PC-9 (cell line): ENCODE measurements at places on chromosomes 16 and 17.

DNA sequence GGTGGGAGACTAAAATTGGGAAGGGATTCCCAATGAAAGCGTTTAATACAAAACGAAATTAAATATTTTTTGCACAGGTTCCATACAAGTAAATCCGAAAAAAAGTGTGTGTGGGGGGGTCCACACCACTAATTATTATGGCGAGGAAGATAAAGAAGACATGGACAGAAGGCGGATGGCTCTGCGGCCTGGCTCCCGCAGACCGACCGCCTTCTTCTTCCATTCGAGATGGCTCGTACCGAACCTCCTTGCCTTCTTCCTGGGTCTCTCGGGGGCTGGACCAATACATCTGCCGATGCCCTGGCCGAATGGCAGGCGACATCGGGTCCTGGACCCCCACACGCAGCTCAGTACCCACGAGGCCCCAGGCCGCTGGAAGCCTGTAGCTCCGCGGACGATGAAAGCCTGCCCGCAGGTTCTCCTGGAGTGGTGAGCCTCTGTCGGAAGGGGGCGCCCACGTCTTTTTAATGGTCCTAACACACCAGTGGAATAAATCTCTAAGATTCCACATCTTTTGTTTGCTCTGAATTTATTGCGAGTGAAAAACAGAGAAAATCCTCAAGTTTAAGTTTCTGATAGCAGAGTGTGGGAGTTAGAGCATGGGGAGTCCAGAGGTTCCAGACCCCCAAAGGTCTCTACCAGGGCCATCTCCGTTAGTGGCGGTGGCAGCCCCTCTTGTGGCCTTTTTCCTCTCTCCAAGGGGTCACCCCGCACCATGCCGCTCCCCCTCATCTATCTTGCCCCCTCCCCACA lies 1.4 kb downstream of the PRAC2 start:
- peak; percentile 50 for DNase-seq

GRCh38 chr17:78239489-78239931 lies 8.1 kb downstream of the TMEM235 start:
- DNase-seq, result no peak

GRCh38 chr17:21249920-21250703 lies 3.1 kb downstream of the NATD1 start:
- DNase-seq, result no peak

- DNase-seq, result no peak
Observed at GRCh38 chr17:80905586-80906230, 85.9 kb upstream of the CHMP6 start.

DNA sequence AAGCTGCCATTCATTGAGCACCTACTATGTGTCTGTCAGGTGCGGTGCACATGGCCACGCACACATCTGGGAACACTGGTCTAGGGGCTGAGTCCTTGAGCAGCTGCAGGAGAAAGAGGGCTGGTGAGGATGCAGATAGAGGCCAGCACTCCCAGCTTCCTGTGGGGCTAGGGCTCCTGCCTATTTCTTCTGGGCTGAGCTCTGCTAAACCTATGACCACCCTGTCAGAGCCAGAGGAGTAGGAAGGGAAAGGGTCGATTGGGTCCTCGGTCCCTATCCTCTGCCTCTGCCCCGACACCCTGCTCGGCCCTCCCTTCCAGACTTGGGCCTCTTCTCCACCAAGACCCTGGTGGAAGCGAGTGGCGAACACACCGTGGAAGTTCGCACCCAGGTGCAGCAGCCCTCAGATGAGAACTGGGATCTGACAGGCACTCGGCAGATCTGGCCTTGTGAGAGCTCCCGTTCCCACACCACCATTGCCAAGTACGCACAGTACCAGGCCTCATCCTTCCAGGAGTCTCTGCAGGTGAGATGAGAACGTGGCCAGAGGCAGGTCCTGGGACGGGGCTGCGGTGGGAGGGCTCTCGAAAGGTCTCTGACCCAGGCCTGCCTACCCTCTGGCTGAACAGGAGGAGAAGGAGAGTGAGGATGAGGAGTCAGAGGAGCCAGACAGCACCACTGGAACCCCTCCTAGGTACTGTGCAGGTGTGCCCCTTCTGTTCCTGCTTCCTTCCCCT lies 4.0 kb upstream of the TMEM88 start:
- DNase-seq, result no peak

GRCh38 chr17:27647765-27648164 lies 16.8 kb downstream of the LGALS9 start:
- DNase-seq, result no peak

DNA sequence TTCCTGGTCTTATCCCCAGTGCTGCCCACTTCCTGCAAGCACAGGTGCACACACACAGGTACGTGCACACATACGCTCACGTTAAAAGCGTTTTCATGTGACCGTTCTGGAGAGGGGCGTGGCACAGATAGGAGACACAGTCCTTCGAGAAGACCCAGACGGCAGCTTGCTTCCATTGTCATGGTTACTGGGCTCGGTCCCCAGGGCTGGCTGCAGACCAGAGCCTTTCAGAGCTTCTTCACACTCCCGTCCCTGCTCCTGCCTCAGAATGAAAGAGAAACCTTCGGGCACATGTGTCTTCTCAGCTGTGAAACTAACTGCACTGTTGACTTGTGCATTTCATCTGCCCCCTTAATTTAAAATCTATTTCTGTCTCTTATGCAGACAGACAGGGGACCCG lies 154.2 kb downstream of the PITPNC1 start:
- no peak for DNase-seq

- DNase-seq, result no peak
Observed at GRCh38 chr16:87380881-87381280, 2.7 kb downstream of the FBXO31 start.

- DNase-seq, result no peak
Observed at GRCh38 chr16:1407753-1408152, 6.8 kb downstream of the UNKL start.

DNA sequence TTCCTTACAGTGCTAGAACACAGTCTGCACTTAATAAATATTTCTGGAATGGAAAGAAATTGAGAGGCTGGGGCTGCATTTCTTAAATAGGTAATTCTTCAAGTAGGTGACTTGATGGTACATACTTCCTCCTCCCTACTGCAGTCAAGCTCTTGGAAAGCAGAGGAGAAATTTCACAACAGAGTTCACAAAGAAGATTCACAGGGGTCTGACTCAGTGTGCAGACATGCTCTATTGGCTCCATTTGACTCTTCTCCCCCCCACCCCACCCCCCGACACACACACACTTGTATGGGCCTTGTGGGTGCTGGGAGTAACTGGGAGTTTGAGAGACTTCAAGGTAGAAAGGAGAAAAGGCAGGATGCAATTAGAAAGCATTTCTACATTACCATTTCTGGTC lies 6.2 kb upstream of the MYOCD start:
- no peak for DNase-seq

DNA sequence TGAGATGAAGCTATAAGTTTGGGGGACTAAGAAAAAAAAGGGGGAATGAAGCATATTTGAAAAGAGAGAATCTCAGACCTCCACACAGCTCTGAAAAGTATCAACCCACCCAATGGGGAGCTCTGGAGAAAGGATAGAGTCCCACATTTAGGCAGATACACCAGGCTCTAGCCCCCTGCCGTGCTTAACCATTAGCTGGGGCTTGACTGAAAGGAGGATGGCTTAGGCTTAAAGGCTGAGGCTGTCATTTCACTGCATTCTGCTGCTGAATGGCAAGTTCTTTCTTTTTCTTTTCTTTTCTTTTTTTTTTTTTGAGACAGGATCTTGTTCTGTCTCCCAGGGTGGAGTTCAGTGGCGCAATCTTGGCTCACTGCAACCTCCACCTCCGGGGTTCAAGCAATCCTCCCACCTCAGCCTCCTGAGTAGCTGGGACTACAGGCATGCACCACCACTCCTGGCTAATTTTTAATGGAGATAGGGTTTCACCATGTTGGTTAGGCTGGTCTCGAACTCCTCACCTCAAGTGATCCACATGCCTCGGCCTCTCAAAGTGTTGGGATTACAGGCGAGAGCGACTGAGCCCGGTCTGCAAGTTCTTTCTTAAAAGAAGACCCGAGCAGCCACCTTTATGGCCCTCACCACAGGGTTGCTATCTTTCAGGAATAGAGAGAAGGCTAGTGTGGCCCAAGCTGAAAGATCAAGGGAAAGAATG lies 9.0 kb upstream of the MMP2 start:
- no peak for DNase-seq

GRCh38 chr16:88208112-88208511 lies 174.6 kb upstream of the ZNF469 start:
- DNase-seq, result no peak

- DNase-seq, result peak; percentile 62
Observed at GRCh38 chr17:18129041-18129502, 20.5 kb downstream of the MYO15A start.

DNA sequence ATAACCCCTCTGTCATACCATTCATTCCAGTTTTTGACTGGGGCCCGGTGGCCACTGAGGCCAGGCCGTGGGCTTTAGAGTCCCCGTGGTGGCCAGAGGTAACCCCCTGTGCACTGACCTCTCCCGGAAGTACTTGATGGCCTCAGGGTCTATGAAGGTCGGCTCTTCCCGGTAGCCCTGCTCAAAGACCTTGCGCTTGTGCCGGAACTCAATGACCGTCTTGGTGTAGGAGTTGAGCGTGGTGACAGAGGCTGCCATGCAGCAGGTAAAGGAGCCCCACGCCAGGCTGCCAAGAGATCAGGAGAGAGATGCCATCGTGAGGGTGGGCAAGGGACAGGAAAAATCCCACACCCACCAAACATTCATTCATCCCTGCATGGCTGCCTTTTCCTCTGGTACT lies 234.8 kb downstream of the GSG1L start:
- DNase-seq, result no peak

DNA sequence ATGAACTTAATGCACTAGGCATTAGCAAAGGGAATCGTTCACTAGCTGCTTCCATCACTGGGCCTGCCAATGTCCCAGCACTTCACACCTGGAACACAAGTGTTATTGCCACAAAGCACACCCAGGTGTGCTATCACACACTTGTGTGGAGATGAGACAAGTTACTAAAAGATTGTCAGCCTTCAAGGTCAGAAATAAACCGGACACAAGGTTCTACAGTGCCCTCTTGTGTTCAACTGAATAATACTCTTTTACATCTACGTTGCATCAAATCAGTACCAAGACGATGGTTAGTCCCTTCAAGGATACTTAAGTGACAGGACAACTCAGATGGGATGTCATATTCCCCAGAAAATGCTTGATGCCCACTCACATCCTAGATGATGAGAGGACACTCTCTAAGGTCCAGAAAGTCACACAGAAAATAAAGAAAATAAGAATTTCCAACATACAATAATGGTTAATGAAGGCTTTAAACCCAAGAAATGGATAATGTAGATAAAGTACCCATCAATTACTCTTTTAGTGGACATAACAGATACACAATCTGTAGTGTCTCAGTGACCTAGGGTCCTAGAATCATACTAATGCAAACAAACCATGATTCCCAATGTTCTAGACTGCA lies 16.4 kb upstream of the GLG1 start:
- DNase-seq, result no peak

GRCh38 chr17:72340836-72341235 lies 220.0 kb downstream of the SOX9 start:
- DNase-seq, result no peak

DNA sequence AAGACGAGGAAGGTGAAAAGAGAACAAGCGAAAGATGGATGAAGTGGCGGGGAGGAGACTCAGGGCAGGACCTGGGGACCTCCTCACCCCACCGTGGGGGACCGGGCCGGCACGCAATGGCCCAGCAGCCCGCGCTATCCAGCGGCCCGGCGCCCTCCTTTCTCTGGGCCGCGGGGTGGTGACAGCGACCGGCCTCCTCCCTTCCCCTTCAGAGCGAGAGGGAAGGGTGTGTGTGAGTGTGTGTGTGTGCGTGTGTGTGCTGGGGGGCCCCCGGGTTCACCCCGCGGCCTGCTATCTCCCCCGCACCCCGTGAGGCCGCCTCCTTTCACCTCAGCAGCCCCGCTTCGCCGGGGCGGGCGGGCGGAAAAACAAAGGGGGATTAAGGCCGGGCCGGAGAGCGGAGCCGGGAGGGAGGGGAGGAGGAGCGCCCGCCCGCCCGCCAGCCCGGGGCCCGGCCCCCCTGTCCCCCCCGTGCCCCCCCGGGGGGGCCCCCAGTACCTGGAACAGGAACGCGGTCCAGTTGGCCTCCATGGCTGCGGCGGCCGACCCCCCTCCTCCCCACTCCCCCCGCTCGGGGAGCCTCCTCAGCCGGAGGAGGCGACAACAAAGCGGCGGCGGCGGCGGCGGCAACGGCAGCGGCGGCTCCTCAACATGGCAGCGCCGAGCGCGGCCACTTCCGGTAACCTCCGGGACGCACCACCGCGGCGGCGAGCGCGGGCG lies at the start of gene VEZF1:
Gene VEZF1 (minus strand): TSS at position 674 of the 720 bp plus-strand sequence. CDS start 143 bp downstream, at position 531.
- DNase-seq, result peak; percentile 70

GRCh38 chr16:67029254-67030096 lies 526 bp downstream of the CBFB start:
- no peak for DNase-seq

GRCh38 chr16:17134586-17134985 lies 336.2 kb downstream of the XYLT1 start:
- no peak for DNase-seq

DNA sequence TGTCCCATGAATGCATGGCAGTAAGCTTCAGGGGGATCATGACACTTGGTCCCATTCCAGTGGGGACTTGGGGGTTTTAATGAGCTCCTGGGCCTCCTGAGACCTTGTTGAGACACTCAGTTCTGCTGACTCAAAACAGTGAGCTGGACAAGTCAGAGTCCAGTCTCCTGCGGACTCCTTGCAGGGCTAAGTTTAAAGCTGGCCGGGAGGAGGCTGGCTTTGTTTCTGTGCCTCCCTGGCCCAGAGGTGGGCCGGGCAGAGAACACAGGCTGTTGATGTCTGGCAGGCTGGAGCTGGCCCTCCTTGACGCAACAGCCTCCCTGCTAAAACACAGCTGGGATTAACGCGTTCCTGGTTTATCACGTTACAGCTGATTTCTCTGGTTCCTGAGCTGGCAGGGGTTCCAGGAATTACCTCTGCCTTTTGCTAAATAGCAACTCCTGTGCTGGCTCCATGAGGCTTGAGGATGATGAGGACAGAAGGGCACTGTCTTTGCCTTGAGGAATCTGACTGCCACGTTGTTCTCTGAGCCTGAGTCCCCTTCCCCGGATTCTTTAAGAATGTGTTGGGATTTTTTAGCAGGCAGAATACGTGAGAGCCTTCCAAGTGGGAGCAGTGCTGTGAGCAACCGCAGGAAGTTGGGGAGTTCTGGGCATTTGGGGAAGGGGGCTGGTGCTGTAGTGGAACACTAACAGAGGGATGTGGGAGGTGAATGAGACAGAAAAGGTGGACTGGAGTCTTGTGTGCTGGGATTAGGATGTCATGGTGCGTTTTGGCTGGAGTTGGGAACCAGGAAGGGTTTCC lies 2.0 kb downstream of the GPT2 start:
- no peak for DNase-seq

DNA sequence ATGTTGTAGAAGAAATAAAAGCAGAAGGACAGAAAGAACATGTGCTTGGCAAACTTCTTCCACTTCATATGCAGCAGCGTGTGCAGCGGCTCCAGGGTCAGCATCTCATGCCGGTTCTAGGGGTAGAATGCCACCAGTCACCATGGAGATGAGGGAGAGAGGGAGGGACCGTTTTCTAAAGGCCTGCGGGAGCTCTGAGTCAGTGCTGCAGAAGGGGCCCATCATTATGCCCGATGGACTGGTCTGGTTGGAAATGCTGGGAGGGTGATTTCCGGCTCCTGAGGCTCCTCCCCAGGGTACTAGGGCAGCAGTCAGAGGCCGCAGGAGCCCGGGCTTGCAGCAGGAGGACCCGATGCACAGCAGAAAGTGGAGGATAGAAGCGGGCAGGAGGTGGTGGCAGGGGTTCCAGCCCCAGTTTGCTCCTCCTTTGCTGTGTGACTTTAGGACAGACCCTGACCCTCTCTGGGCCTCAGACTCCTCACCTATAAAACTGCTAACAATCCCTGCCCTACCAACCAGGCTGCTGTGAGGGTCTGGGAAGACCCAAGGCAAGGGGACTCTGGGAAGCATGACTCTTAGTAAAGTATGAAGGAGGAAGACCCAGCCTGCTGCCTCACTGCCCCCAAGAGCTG lies 28.6 kb downstream of the TRPV3 start:
- peak; percentile 58 for DNase-seq

- no peak for DNase-seq
Observed at GRCh38 chr16:85370881-85371651, 242.1 kb upstream of the GSE1 start.
